Stimulated activated CD8-positive, alpha-beta memory T cell treated with anti-CD3 and anti-CD28 coated beads, Interleukin-4, amount 100 ng/mL, for 4 hours (primary cell): ENCODE measurements at places on chromosomes 2 and 18.

DNA sequence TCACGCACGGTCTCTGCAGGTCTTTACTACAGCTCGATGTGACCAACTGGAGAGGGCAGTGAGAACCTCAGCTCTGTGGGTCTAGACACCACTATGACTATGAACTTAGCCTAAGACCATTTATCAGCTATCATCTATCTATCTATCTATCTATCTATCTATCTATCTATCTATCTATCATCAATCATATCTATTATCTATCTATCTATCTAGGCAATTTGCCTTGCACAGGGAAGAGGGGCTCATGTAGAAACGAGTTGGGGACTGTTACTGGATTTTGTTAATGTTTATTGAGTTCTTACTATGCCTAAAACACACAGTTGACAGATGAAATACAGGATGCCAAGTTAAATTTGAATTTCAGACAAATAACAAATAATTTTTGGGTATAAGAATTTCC, 41.1 kb upstream of the TLK1 start:
- DNase-seq = no peak

DNA sequence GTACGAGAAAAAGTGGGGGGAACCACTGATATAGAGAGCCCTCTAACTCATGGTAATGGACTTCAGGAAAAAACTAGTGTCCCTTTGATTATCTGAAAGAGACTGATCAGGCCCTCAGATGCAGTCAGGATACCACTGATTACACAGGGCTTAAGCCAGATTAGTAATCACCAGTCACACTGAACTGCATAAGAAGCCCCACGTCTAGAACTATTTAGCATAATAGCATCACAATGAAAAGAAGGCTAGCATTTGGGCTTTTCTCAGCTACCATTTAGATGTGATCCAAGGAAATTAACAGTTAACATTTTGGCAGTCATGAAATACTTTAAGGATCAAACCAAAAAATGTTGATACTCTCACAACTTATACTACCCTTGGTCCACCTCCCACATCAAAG, 813.1 kb upstream of the POU3F3 start:
- no peak for DNase-seq

- DNase-seq = no peak
These were observed 51.1 kb upstream of the STPG4 start for GRCh38 chr2:47206181-47206580.

GRCh38 chr18:63138436-63139340, 180.9 kb downstream of the BCL2 start:
- DNase-seq = no peak

- no peak for DNase-seq
These were observed 3.1 kb downstream of the SP3 start for GRCh38 chr2:173962031-173962430.

- DNase-seq = peak; percentile 67
These were observed 6.0 kb upstream of the INPP5D start for GRCh38 chr2:233053928-233054784.

GRCh38 chr18:58175786-58176176, 131.8 kb downstream of the NEDD4L start:
- DNase-seq = no peak

GRCh38 chr18:62585274-62586150, 62.7 kb downstream of the ZCCHC2 start:
- DNase-seq = no peak

DNA sequence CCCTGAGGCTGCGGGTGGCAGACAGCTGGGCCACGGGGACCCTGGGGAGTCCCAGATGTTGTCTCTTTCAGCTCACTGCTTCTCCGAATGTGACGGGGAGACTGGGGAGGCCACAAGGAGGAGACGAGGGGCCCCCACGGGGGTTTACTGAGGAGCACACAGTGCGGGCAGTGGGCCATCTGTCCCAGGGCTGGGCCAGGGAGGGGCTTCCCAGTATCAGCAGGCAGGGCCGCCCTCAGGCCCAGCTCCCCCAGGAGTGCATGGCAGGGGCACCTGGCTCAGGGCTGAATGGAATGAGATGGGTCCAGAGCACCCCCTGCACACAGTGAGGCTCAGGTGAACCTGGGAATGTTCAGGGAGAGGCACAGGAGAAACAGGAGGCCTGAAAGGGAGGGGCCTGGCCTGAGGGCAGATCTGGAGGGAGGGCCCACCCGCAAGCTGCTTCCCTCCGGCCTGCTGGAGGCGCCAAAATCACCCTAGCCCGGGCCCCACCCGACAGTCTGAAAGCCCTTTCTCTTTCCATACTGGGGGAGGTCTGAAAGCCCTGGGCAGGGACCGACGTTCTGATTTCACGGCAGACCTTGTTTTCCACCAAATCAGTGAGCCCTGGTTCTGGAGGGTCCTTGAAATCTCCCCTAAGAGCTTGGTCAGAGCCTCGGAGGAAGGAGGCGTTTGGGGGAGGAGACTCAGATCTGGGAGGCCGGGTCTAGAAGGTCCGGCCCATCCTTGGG, 35.5 kb upstream of the PTMA start:
- DNase-seq = no peak

DNA sequence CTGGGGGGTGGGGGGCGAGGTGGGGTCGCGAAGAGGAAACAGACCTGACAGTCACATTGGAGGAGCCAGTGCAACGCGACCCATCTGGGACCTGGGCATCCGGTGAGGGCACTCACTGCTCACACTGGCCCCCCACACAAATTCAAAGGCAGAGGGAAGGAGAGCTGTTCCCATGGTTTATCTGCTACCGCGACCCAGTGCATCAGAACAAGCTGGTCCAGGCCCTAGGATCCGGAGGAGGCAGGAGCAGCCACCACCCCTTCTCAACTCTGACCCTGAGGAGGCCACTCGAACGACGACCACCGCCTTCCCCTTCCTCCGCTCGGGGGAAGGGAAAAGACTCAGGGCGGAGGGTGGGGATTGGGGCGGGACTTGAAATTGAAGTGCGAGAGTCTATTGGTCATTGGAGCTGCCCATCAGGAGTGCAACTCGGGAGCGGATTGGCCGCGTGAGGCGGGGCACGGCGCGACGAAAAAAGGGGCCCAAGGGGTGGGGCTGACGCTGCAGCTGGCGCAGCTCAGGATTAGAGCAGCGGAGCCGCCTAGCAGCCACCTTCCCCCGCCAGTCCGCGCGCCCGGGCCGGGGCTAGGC, at the start of gene CDK5R2:
CDK5R2 (plus strand) TSS at position 526 of the 591 bp plus-strand sequence. CDS start 155 bp downstream, outside the sequence.
- peak; percentile 24 for DNase-seq

DNA sequence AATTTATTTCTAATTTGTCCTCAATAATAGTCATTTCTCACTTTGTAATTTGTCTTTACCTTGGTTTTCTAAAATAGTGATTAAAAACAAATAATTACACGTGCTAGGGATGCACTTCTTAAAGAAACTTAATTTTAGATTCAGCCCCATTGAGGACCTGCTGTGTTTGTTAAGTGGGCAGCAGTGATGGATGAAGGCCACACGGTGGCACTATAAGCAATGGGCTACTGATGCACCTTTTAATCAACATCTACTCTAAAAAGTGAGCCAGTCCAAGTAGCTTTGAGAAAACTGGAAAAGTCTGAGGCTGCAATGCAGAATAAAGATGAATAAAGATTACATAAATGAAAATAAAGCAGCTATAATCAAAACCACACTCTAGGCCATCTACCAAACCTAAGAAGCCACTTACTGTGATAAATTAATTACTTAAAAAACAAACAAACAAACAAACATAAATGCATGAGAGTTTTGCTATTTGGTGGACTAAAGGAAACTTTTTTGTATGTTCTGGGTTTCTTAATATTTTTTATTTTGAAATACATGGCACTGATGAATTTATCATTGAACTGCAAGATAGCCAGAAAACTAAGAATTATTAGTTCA, 89.3 kb downstream of the PDE11A start:
- DNase-seq = no peak

DNA sequence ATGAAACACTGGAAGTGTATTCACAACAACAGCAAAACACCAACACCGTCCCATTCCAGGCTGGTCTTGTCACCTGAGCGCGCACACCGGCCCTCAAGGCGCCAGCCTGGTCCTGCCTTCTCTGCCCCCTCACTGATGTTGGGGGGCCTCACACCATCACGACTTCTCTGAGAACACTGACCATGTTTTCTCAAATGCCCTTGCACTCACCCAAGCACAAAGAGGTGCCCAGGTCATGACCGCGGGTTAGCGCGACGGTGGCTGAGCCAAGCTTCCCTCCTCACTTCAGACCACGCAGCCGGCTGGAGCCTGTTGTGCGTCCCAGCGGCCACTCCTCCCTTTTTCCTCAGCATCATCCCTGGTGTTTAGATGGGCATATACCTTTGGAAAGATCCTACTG, 101.3 kb upstream of the SALL3 start:
- DNase-seq = no peak

GRCh38 chr18:54783139-54783538, 45.1 kb upstream of the RAB27B start:
- DNase-seq = no peak

DNA sequence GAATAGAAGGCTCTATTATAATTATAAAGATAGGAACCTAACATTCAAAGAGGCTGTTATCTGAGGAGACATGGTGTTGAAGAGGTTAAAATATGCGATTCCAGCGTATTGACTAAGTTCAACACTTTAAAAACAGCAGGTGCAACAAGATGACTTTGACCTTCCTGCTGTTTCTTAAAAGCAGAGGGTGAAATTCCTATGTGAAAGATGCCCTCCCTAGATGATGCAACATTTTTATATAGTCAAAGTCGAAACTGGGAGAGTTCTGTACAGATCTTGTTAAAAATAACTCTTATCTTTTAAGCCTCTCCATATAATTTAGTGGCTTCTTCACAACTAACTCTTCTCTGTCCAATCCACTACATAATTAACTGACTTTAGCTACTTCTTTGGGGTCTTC, 4.4 kb upstream of the ACKR3 start:
- DNase-seq = no peak

DNA sequence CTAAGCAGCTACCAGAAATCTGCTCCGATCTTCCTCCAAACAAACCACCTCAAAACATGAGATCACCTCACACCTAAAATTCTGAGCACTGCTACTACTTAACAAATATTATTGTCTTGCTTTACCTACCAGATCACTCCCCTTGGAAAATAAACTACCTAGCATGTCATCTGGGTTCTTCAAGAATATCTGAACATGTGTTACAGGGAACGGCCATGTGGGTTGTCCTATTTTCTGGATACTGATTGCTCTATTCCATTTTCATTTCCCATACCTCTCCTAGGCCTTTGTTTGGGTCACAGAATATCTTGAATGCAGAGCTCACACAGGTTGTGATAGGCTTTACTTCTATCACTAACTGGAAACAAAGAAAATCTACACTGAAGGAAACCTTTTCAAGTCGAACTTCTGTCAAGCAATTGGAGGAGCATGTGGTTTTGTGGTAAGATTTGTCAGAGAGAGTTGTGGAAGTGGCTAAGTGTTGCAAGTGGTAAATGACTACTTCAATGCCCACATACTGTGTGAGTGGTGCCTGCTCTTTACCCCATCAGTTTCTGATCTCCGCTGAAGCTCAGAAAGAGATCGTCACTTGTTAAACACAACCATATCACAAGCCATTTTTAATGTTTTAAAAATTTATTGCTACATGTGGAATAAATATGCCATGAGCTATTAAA, 739.1 kb upstream of the ZEB2 start:
- no peak for DNase-seq

DNA sequence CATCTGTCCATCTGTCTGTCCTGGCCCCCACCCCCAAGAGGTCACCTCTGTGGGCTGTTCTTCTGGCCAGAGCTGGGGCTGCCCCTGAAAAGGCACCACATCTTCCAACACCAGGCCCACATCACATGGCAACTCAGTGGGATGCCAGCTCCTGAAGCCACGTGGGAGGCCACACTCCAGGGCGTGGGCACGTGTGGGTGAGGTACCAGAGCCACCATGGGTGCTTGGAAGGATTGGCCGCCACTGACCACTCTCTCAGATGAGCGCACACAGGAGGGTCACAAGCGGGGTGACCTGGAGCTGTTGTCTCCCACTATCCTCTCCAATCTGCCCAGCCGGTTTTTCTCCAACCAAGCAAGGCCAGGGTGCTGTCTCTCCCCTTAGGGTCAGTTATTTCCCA, 197.9 kb downstream of the TFCP2L1 start:
- no peak for DNase-seq

DNA sequence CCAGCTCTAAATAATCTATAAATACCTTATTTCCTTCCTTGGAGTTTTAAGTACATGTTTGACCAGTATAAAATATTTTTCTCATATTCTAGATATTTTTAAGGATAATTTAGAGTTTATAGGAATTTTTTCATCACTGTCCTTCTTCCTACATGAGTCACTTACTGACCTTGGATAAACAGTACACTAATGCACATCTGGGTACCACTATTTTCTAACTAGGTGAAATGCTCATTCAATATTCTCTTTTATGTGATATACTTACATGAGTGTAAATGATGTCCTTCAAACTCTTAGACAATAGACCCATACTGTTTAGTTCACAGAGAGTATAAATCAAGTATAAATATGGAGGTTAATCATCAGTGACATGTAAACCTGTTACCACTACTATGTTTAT, 1574.2 kb upstream of the ACVR2A start:
- no peak for DNase-seq

GRCh38 chr2:98012561-98012991, 16.8 kb upstream of the TMEM131 start:
- DNase-seq = no peak

- DNase-seq = no peak
These were observed at the start of gene COLEC12 for GRCh38 chr18:500632-501405. COLEC12 (minus strand) TSS chr18:500701; CDS start chr18:500514, 187 bp downstream.

DNA sequence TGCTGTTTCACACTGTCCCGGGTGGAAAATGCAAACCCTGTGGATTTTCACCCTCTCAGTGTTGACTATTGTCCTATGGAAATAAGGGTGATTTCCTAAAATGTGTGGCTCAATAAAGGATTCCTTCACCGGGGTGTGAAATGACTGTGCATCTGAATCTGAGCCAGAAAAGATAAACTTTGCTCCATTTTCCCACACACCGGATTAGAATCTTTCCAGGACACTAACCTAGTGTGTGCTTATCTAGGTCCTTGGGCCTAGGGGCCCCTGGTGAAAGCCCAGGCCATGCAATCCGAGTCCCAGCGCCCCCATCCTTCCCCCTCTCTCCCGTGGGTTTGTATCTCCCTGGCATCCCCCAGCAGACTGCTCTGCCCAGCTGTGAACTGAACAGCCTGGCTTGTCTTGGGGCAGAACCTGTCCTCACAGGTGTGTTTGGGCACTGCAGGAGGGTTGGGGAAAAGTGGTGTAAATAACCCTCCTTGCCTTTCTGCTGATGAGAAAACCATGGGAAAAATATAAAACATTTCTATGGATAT, 17.3 kb downstream of the KLHL29 start:
- no peak for DNase-seq

- DNase-seq = no peak
These were observed 319.9 kb upstream of the SLC14A2 start for GRCh38 chr18:45295388-45295787.

- DNase-seq = no peak
These were observed 15.7 kb downstream of the ZNF407 start for GRCh38 chr18:74613381-74613780.

DNA sequence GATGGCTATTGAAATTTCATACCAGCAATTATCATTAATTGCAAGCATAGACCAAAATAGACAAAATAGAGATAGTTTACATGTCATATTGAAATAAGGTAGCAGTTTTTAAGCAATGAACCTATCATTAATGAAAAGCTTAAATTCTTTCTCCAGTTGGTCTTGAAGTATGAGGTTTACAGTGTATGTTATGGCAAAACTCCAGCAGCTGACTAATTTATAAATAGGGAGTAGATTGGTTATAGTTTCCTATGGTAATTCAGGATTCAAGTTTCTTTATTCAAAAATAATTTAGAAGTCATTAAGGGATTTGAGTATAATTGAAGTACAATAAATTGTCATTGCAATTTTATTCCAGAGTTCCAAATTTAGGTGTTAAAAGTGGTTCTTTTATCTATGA, 69.6 kb upstream of the COL5A2 start:
- no peak for DNase-seq
